ENCODE measurements at places on chromosomes 7 and 10. TPM values are rescaled to one million over a fixed set of nuclear protein-coding genes. Genes with fewer than 3 reads are reported as not detected.

The ADAM12 gene
- total RNA-seq: 30.0 TPM

The INHBA gene
- 76.1 TPM for total RNA-seq

The PPP1R3A gene
- not detected for total RNA-seq

The MBL2 gene
- total RNA-seq: not detected

The MOGAT3 gene
- not detected for total RNA-seq

The NXPH1 gene
- total RNA-seq: not detected

Measured in kidney epithelial cell (primary cell).